SW480 (cell line): ENCODE measurements at places on chromosomes 13 and 19.
A peak's percentile ranks its signal among the peaks of the same experiment; 100 is the strongest.

DNA sequence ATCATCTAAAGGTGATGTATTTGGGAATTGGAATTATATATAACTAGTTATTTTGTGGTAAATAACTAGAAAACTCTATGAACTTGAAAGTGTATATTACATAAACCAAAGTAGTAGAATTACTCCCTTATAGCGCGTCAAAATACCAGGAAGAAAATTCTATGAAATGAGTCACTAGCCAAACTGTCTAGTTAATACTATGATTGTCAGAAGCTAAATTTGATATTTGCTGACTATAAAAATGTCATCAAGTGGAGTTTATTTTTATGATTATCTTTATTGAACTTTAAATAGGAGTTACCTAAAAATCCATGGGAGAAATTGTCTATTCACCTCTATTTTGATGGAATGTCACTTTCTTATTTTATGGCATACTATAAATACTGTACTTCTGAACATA, 100.6 kb downstream of the RNF17 start:
- DNase-seq = no peak

GRCh38 chr13:80428349-80429096, 87.6 kb upstream of the SPRY2 start:
- DNase-seq = no peak

DNA sequence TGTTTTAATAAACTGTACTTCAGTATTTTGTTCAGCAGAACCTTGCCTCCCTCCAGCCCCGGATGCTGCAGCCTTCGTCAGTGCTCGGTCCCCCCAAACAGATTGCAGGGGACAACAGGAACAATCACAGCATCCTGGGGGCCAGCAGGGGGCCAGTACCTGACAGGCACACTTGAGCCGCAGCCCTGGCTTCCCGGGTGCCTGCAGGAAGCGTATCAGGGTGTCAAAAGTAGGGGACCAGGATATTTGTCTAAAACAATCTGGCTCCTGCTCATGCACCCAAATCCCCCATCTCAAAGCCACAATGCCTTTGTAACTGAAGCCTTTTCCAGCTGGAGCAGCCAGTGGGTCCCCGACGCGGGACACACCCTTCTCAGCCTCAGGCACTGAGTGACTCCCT, 167.5 kb upstream of the TSHZ3 start:
- DNase-seq = no peak

DNA sequence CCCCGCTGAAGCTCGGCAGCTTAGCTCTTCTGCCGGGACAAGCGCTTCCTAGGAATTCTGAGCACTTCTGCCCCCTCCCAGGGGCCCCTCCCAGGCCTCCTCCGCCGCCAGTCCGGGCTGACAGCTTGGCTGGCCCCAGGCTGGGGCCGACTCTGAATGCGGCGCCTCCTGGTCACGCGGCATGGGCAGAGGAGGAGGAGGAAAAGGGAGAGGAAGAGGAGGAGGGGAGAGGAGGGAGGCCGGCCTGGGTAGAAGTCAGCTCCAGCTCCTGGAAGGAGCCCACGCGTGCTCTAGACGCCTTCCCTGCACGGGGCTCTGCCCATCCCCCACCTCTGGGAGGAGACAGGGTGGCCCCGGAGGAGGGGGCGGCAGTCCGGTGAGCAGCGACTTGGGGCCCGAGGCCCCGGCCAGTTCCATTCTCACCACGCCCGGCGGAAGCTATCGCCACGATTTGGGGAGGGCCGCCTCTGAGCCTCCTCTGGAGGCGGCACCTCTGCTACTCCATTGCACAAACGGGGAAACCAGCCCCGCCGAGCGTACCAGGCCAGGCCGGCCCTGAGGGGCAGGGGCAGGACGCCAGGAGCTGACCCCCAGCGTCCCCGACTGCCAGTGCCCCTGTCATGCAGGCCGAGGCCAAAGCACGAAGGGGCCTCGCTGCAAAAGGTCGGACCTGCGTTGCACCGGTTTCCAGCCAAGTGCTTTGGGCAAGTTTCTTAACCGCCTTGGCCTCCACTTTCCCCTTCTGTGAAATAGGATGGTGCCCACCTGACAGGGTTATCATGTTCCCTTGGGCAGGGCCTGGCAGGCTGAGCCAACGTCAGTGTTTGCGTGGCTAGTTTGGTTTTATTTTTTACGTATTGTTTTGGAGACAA, 31.6 kb downstream of the CCNE1 start:
- no peak for DNase-seq

DNA sequence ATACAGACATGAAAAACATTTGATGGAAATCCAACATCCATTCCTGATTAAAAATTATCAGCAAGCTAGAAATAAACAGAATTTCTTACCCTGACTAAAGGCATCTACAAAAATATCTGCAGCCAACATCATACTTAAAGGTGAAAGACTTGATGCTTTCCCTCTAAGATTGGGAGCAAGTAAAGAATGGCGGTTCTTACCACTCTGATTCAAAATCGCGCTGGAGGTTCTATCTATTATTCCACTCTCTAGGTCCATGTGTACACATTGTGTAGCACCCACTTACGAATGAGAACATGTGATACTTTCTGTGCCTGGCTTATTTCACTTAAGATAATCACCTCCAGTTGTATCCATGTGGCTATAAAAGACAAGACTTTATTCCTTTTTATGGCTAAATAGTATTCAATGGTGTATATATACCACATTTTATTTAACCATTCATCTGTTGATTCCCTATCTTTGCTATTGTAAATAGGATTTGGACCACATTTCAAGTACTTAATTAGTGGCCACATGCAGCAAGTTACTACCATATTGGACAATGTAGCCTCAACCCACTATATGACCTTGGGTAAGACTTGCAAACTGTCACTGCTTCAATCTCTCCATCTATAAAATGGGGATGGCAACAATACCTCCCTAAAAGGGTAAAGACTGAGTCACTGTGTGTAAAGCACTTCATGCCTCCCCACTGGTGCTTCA, 38.4 kb upstream of the CYP2A7 start:
- DNase-seq = no peak

DNA sequence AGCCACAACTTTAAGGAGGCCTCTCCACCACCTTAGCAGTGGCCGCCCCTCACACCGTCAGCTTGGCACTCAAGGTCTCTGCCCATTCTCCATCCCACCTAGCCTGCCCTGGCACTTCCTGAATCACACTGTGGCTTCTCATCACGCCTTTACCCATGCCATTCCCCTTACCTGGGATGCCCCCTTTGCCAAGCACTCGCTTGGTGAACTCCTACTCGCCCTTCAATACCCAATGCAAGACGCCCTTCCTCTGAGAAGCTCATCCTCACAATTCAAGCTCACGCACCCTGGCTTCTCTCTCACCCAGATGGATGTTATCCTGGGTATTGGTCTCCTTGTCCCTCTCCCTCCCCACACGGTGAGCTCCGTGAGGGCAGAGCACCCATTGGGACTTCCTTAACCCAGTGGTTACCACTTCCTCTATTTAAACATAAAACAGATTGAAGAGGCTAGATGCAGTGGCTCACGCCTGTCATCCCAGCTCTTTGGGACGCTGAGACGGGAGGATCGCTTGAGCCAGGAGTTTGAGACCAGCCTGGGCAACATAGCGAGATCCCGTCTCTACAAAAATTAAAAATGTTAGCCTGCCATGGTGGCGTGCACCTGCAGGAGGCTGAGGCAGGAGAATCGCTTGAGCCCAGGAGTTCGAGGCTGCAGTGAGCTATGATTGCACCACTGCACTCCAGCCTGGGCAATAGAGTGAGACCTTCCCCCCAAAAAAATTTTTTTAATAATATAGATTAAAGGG, 12.6 kb upstream of the SHD start:
- no peak for DNase-seq

- peak; percentile 15 for DNase-seq
These were observed 1.5 kb downstream of the PLEKHF1 start for GRCh38 chr19:29666578-29667386.

- peak; percentile 51 for DNase-seq
These were observed 4.7 kb upstream of the IRS2 start for GRCh38 chr13:109790942-109791605.

DNA sequence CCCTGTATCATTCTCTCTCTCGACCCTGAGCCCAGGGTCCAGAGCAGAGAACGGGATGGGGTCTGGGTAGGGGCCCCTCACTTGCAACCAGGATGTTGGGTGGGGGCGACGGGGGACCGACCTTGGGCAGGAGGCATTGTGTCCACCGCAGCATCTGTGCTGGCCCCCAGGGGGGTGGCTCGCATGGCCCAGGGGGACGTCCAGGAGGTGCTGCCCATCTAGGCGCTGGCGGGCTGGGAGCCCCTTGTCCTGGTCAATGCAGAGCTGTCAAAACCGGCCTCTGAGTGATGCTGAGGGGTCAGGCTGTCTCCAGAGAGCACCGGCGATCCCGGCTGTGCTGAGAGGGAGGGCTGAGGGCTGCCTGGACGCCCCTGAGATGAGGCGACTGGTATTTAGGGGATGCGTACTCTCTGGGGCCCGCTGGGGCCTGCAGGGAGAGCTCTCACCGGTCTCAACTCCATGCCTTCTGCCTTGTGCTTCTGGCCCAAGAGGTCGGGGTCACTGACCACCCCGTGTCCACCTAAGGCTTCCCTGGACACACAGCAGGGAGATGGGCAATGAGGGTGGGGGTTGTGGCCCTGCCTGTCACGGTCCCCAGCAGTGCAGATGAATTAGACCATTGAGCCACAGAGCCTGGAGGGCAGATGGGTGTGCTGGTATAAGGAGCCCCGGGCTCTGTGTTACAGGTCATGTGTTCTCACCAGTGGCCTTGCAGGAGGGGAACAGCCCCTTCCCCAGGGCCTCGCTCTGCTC, 8.6 kb downstream of the RPS9 start:
- DNase-seq = no peak

- DNase-seq = peak; percentile 100
These were observed 11.9 kb upstream of the SPATA13 start for GRCh38 chr13:24148414-24149235.

DNA sequence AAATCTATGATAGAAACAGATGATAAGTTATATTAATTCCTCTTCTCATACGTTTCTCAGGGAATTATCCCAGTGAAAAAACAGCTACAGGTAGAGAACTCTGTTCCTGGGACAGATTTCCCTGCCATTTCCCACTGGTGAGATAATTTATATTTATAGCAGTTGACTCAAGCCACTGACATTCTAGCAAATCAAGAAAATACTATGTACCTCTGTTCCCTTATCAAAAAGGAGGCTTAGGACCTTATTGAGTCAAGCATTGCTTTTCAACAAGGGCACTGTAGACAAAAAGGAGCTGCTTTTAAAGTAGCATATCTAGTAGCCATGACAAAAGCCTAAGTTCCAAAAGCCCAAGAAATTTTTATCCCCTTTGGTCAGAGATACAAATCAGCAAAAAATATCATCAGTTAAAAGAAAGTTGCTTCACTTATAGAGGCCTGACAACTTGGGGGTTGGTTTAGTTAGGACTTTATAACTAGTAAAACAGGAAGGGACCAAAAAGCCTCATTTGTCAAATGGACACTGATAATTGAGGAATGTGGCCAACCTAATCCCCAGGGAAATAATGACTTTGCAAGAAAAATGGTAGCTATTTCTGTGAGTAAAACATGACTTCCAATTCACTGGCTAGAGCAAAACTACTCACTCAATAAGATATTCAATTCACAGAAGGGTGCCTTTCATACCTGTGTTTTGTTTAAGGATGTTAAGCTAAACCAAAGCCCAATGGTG, 652.5 kb downstream of the SLITRK1 start:
- DNase-seq = no peak

DNA sequence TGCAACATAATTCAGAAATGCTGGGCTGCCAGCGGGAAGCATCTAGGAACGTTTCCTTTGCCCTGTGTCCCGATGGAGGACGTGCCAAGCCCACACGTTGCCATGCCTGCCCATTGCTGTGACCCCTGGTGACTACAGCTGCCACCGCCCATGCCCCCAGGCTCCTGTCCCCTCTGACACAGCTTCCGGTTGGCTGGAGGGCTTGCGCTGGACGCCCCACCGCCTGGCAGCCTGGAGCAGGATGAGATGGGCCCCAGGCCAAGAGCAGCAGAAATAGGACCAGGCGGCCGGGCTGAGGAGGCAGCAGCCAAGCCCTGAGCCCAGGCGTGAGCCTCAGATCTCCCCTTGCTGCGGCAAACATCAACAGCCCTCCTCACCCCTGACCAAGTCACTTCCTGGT, 125.9 kb downstream of the COL4A2 start:
- DNase-seq = no peak

GRCh38 chr13:48580896-48581295, 48.0 kb upstream of the RCBTB2 start:
- no peak for DNase-seq

DNA sequence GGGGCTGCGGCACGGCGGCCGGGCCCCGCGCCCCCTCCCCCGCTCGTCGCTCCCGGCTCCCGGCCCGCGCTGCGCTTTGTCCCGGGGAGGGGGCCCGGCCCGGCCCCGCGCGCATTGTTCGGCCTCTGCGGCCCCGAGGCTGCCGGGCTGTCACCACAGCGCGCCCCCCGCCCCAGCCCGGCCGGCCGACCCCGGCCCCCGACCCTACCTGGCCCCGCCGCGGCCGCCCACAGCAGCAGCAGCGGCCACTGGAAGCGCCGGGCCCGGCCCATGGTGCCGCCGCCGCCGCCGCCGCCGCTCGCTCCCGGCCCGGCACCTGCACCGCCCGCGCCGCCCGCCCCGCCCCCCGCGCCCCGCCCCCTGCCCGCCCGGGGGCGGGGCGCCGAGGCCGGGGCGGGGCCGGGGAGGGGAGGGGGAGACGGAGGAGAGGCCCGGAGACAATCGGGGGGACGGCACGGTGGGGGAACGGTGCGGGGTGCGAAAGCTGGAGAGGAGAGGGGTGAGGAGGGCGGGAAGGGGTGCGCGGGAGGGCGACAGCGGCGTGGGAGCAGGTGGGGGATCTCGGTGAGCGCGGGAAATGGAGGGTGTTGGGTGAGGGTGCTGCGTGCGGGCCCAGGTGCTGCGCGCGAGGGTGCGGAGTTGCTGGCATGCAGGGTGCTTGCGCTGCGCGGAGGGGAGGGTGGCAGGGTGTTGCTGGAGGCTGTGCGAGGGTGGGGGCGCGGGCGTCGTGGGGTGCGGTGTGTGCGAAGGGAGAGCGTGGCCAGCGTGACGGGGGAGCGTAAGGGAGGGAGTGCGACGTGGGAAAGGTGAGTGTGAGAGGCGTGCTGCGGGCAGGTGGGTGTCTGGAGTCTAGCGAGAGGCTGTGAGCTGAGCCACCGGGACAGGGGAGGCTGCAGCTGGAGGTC, at the start of gene CADM4:
CADM4 (minus strand) TSS at position 332 of the 905 bp plus-strand sequence; CDS start at position 272, 60 bp downstream.
- DNase-seq = peak; percentile 48

- no peak for DNase-seq
These were observed 14.0 kb downstream of the ZNF121 start for GRCh38 chr19:9570255-9570654.

DNA sequence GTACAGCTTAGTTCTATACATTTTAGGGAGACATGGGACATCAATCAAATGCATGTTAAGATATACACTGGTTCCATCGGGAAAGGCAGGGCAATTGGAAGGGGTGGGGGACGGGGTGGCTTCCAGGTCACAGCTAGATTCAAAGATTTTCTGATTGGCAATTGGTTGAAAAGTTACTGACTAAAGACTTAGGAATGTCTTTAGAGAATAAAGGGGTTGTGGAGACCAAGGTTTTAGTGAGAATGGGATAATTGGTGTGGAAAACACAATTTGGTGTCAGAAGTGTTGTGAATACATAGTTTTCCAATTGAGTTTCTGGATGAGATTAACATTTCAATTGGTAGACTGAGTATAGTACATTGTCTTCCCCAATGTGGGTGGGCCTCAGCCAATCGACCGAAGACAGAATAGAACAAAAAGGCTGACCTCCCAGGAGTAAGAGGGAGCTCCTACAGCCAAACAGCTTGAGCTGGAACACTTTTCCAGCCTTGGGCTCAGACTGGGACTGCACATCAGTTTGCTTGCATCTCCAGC, 988 bp upstream of the CCDC169 start:
- DNase-seq = no peak

GRCh38 chr13:59970847-59971246, 192.9 kb downstream of the DIAPH3 start:
- no peak for DNase-seq

- no peak for DNase-seq
These were observed 156.9 kb upstream of the ZNF536 start for GRCh38 chr19:30215248-30215647.
